ENCODE measurements at places on chromosomes 12 and 14.

GRCh38 chr14:100576091-100577085 lies 10.8 kb downstream of the BEGAIN start:
- DNase-seq: no peak

DNA sequence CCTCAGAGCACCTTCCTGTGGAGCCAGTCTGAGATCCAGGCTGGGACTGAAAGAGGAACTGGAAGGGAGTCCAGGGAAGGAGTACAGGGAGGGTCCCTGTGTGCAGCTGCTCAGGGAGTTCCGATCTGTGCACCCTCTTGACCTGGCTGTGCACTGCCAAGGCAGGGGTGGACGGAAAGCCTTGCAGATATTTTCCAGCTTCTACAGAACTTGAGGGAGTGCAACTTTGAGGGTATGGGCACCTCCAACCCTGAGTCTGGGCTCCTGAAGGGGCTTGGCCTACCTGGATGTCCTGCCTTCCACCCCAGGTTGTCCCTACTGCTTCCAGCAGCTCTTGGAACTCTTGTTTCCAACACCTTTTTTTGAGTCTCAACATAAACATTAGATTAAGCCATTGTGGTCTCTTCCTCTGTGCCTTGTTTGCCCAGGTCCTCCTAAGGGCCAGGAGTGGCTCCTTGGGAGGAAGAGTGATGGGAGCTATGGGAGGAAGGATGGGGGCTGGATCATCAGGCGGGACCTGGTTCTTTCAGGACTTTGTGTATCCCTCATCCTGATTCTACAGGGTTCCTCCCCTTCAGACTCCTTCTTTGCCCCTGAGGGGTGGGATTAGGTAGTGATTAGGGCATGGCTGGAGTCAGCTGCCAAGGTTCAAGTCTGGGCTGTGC lies 3.5 kb downstream of the KRT7 start:
- DNase-seq: no peak

- DNase-seq: no peak
Measured at GRCh38 chr12:93668919-93669418, 8.2 kb upstream of the CRADD start.

GRCh38 chr12:3593906-3594483 lies 103.0 kb downstream of the PRMT8 start:
- DNase-seq: no peak

DNA sequence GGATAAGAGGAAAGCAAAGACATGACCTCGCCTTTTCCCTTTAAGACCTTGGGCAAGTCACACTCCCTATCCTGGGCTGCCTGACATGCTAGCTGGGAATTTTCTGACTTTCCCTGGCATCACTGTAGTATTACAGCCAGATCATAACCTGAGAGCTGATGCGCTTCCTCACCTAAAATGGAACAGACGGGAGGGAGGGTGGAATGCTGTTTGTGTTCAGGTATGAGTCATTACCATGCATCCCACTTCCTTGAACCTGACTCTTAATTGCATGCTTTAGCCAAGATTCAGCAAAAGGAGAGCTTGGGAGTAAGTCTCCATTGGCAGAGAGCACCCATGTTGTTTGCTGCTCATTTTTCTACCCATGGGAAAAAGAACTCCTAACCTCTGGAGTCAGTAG lies 156.5 kb downstream of the KCNK10 start:
- DNase-seq: no peak

- no peak for DNase-seq
Measured at GRCh38 chr14:78673845-78674244, 503.7 kb downstream of the NRXN3 start.

- no peak for DNase-seq
Measured at GRCh38 chr12:89384050-89384758, 31.9 kb upstream of the DUSP6 start.

- DNase-seq: no peak
Measured at GRCh38 chr14:78302841-78303240, 132.7 kb downstream of the NRXN3 start.

DNA sequence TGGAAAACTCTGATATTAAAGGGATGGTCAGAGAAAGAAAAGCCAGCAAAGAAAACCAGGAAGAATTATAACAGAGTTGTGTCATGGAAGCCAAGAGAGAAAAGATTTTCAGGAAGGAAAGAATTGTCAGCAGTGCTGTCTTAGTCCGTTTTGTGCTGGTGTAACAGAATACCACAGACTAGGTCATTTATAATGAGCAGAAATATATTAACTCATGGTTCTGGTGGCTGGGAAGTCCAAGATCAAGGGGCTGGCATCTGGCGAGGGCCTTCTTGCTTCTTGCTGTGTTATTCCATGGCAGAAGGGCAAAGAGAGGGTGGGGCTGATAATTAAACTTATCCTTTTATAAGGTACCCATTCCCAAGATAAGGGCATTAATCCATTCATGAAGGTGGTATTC lies 6.4 kb upstream of the INHBE start:
- DNase-seq: no peak

- no peak for DNase-seq
Measured at GRCh38 chr12:18935371-18935965, 194.1 kb upstream of the PLEKHA5 start.

DNA sequence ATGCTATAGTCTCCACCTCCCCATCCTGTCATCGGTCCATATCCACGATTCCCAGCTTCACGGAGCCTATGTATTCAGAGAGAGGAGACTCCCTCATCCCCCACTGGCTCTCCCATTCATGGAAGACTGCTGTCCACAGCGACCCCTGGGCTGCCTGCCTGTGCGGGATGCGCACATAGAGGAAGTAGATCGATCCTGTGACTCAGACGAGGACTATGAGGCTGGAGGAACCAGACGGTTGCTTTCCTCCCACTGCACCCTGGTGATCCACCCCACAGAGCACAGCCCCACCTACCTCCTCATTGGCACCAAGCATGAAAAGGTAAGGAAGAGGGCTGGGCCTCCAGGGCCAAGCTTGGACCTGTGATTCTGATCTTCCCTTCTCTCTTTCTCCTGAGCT lies 24.4 kb downstream of the PIGH start:
- no peak for DNase-seq

GRCh38 chr14:31059152-31059924 lies 33.2 kb upstream of the STRN3 start:
- DNase-seq: no peak

GRCh38 chr14:62251237-62251636 lies 489.0 kb downstream of the SNAPC1 start:
- DNase-seq: no peak

DNA sequence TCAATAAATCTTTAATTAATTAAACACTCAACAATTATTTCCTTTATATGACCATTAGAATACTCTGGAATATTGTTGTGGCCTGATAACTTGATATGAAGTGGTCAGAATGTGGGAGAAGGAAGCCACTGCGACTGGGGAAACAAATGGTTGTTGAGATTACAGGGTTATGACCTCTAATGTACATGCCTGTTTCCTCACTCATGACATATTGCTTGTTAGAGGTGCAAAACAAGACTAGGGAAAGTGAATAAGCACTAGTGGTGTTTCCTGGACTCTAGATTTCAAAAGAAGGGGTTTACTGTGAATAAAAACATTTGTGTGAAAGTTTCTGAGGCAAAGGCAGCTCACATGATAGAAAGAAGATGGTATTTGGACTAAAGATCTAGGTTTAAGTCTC lies 53.3 kb downstream of the STAB2 start:
- DNase-seq: no peak

DNA sequence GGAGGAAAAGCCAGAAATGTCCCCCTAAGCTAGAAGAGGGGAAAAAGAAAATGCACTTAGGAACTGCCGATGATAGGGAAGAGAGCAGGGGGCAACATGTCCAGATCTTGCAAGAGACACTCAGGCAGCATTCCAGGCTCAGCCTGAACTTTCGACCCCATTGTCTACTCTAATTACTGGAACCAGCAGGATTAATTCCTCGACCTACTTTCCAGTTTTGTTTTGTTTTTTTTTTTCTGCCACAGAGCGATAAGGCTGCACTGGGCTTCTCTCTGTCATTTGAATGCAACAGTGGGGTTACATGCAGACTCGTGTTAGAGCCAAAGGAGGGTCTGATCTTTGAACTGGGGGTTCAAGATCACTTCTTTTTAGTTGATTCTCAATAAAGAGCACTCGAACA lies 68.7 kb upstream of the MED13L start:
- DNase-seq: no peak

DNA sequence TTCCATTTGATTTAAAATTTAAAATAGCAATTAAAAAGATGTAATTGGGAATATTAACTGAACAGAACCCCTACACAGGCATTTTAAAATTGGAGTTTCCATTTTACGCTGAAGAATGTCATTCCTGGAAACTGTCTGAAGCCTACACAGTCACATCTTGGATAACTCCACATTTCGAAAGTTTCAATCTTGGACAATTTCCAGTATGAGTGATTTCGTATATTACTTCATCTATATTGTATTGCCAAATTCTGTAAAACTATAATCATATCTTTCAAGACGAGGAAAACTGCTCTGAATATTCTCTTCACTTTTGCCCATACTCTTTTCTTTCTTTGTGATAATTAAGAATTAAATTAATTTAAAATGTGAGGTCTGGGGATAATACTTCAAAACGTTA lies 194.2 kb upstream of the ABCD2 start:
- DNase-seq: no peak

DNA sequence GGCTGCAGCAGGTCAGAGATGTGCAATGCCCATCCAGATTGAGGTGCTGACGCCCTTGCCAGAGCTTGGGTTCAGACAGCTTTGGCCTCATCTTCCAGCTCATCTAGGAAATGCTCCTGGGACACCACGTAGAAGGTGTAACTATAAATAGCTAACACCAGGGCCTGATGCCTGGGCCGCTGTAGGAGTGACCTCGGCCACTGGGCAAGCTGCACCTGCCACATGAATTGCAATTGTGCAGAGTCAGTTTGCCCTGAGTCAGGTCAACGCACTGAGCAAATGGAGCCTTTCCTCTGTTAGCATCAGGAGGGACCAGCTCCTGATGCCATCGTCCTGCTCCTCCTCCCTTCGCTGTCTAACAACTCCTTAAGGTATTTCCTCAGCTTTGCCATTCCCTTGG lies 17.4 kb upstream of the DNM1L start:
- DNase-seq: no peak

DNA sequence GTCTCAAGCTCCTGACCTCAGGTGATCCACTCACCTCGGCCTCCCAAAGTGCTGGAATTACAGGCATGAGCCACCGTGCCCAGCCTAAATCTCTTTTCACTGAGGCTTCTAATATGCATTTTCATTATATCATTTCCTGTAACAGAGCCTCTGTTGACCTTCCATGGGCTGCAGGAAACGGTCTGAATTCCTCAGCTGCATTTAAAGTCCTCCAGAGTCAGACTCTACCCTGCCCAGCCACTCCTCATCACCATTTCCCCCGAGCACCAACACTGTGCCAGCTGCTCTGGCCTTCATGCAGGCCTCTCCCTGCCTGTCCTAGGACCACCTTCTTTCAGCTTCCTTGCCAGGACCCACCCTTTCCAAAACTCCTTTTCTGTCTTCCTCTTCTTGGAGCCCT lies 9.8 kb upstream of the NFKBIA start:
- DNase-seq: no peak

GRCh38 chr14:87797001-87797400 lies 196.0 kb downstream of the GALC start:
- no peak for DNase-seq

GRCh38 chr12:102879-103168 lies 36.3 kb downstream of the IQSEC3 start:
- DNase-seq: no peak

DNA sequence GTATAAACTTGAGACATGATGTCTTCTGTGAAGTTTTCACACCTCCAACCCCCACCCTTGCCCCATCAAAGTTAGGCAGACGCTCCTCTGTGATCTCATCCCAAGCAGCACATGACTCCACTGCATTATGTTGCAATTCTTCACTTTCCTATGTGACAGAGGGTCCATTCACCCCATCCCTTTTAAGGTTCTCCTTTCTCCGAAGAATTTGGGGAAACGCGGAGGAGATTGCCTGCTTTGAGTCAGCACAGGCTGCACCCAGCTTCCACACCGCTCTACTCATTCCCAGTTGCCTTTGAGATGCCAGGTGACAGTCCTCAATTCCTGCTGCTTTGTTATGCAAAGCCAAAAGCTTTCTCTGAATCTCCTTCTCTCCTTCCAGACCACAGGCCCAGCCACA lies 61.8 kb downstream of the PHLDA1 start:
- DNase-seq: no peak

DNA sequence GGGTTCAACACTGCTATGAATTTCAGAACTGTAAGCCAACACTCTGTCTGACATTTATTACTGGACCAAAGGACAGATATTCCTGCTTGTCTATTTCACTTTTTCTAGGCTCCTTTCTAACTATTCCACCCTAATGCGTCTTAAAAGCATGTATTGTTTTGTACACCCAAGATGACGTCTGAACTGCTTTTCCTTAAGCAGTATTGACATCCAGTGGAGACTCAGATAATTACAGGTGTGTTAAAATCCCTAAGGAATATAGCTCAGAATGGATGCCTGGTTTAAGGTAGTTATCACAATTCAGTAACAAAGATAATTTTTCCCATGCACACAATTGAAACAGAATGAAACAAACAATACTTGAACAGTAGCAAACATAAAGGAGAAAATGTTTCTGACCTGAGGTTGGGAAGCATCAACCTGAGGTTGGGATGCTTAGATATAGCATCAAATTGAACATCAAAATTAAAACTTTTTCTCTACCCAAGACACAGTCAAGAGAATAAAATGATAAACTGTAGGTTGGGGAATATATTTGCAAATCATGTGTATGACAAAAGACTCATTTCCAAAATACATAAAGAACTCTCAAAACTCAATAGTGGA lies 93.7 kb upstream of the PTPRR start:
- DNase-seq: no peak

GRCh38 chr12:123891011-123891410 lies 81.6 kb downstream of the CCDC92 start:
- no peak for DNase-seq

DNA sequence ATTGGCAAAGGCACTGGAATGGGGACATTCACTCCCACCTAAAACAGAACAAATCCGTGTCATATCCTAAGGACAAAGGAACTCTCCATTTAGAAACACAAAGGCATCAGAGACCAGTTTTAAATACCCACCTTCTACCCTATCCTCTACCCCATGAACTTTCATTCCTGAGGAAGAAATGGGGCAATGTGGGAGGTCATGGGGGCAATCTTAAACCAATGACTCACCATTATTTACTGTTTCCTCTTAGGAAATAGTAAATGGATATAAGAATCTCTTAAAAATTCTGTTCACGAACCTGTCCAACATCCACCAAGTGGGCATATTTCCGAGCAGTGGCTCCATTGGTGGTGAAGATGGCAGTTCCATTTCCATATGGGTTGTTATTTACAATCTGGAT lies 19.4 kb downstream of the ALDH6A1 start:
- no peak for DNase-seq

GRCh38 chr12:6792522-6793201 lies 3.3 kb downstream of the CD4 start:
- no peak for DNase-seq

GRCh38 chr12:11596141-11596540 lies 53.3 kb upstream of the ETV6 start:
- no peak for DNase-seq

- DNase-seq: no peak
Measured at GRCh38 chr14:50926851-50927386, 17.4 kb downstream of the PYGL start.

GRCh38 chr14:77613201-77613600 lies 3.2 kb downstream of the SPTLC2 start:
- DNase-seq: no peak

All from stimulated activated CD4-positive, alpha-beta T cell treated with anti-CD3 and anti-CD28 coated beads, Interleukin-1b, Interleukin-23, amount 100 ng/mL, for 48 hours (primary cell).